ENCODE measurements at places on chromosomes 16 and 17.

DNA sequence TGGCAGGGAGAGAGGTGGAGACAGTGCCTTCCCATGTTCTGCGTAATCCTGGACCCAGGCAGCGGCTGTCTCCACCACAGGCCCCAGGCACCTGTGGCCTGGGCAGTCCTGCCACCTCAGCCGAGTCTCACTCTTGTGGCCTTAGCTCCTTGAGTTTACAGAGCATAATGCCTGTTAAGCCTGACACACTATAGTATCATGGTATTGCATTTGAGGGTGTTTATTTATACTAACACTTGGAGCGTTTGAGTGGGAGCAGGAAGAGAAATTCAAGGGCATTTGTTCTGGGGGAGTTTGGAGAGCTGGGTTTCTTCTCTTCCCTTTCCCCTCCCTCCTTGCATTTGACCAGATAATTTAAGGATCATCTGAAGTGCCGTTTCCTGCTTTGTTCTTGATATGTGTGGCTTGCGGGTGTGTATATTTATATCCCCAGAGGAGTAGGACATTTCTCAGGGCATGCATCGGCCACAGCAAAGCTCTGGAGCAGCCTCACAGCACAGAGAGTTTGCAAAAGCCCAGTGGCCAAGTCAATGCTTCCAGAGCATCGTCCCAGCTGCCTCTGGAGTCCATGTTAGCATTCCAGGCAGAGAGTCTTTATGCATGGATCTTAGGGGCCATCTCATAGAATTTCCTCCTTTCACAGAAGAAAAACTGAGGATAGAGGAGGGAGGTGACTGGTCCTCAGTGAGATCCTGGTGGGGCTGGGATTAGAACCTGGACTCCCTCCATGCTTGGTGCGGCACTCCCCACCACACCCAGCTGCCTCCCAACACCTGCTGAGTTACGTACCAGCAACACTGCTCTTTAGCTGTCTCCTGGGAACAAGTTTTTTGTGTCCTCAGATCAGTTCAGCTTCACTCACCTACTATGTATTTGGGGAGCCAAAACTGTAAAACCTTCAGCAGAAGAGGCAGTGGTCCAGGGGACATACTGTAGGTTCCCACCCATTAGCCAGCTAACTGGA is 222.8 kb downstream of the CCDC182 start:
- no peak for DNase-seq

DNA sequence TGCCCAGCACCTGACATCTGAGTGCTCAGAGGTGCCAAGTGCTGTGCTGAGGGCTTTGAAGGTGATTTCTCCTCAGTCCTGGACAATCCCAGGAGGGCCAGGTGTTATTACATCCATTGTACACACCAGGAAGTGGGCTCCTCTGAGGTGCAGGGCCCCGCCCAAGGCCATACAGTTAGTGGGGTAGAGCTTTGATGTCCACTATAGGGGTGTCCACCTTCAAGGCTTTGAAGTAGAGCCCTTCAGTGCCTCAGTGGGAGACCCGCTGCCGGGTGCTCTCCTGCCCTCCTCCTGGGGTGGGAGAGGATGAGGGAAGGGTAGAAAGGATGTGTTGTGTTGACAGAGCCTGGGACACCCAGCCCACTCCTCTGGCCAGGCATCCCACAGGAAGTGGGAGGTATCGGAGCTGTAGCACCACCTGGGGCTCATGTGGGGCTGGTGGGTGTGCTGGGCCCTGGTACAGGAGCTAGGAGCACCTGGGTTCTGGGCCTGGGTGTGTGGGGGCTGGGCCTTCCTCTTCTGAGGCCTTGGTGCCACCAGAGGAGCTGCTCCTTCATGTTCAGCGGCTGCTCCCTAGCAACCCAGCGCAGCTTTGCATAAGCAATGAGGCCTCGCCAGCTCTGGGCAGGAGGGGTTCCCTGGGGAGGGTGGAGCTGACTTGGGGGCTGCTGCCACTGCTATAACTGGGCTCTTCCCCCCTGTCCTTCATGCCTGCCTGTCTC is 7.4 kb downstream of the LASP1 start:
- no peak for DNase-seq

DNA sequence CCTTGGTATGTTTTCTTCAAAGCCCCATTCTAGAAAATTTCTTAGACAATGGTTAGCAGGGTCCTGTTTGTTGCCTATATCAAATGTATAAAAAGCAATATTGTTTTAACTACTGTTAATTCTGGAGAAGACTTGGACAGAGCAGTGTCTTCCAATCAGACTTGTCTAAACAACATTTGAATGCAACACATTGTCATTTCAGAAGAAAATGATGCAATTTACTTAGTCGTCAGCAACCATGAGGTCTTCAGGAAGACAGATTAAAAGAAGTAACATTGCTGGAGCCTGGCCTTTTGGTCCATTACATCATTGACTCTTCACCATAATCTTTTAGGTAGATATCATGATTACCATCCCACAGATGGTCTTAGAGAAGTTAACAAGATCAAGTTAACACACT is 94.5 kb downstream of the ANKFN1 start:
- no peak for DNase-seq

DNA sequence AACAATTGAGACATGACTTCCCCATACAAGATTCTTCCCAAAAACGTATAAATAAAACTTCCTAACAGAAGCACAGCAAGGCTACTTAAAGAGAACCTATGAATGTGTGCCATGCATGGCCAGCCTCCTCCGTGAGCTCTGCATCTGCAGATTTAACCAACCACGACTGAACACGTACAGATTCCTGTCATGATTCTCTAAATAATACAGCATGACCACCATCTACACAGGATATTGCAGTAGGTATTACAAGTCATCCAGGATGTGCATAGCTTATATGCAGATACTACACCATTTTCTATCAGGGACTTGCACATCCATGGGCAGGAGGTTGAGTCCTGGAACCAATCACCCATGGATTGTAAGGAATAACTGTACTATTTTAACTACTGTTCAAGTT is 1.4 kb upstream of the QRICH2 start:
- no peak for DNase-seq

DNA sequence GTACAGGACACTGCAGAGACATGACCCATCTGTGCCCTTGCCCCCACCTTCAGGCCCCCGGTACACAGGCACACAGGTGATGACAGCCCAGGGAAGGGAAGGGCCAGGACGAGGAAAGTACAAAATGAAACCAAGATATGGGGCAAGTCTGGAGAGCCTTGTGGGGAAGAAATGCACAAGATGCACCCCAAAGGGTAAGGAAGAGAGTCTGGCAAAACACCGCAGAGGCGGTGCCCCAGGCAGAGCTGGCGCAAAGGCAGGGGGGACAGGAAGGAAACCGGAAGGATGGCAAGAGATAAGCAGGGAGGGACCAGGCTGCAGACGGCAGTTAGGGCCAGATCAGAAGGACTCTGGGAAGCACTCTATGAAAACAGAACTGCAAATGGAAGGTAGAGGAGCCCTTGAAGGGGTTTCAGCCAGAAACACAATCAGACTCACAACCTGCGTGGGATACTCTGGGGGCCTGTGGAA is 81.4 kb downstream of the SLC39A11 start:
- DNase-seq = no peak

DNA sequence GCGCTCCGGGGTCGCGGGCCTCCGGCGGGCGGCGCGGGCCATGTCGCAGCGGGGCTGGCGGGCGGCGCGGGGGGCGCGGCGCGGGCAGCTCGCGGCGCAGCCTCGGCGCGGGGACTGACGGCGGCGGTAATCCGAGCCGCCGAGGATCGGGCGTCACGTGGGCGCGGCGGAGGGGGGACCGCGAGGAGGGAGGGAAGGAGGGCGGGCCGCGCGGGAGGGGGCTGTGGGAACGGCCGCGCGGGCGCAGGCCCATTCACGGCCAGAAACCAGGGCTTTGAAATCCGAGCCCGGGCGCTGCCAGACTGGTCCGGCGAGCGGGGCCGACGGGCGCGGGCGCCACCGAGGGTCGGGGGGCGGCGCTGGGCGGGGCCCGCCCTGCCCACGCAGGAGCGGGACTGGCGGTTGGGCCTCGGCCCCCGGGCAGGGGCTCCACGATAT is at the start of gene MTSS2:
Gene MTSS2 (minus strand): TSS at position 116 of the 438 bp plus-strand sequence. CDS start 262 bp downstream, outside the sequence.
- DNase-seq = peak; percentile 91

DNA sequence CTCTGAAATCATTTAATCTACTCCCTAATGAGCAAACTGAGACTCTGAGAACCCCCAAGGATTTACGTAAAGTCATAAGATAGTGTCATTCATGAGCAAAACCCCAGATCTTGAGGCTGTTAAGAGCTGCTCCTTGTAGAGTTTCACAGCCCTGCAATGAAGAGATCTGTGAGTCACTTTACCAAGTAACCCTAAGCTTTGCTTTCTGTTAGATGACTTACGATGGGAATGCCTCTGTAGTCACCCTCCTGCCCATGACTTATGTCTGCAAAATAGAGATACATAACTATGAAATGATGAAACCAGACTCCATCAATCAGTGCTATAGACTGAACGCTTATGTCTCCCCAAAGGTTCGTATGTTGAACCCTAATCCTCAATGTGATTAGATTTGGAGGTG is 117.7 kb downstream of the HS3ST3A1 start:
- DNase-seq = no peak

GRCh38 chr16:28496844-28497243 is 2.4 kb downstream of the APOBR start:
- no peak for DNase-seq

- no peak for DNase-seq
Measured at GRCh38 chr17:38606646-38607611, 1.2 kb upstream of the SRCIN1 start.

DNA sequence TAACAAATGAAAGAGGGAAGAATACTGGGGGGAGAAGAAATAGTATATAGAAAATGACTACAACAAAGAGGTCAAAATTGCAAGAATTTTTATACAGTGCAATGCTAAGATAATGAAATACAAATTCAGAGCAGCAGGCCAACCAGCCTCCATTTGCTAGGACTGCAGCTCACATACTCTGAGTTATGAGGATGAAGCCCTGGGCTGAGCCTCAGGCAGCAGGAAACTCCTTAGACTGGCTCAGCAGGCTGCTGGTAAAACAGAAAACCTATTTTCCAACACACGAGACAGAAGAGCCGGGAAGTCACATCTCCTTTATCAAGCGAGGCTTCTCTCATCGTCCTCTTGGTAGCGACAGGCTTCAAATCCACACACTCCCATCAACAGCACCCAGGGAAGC is 296.5 kb downstream of the SLC39A11 start:
- no peak for DNase-seq

- DNase-seq = no peak
Measured at GRCh38 chr17:77944390-77945222, 13.9 kb upstream of the TNRC6C start.

GRCh38 chr17:19313746-19314651 is 48.5 kb downstream of the B9D1 start:
- no peak for DNase-seq

DNA sequence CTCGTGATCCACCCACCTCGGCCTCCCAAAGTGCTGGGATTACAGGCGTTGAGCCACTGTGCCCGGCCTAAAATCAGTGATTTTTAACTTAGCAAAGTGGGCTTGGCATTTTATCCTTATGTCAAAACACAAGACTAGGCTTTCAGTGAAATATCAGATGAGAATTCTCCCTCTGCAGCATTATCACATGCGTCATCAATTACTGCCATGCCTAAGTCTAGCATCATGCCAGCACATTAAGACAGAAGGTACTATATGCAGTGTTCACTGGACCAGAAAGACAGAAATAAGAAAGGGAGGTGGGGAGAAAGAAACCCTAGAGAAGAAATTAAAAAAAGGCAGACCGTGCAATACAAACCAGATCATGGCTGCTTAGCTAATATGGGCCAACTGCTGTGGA is 29.8 kb downstream of the GPATCH8 start:
- no peak for DNase-seq

GRCh38 chr17:81365148-81365600 is 30.1 kb upstream of the BAHCC1 start:
- no peak for DNase-seq

DNA sequence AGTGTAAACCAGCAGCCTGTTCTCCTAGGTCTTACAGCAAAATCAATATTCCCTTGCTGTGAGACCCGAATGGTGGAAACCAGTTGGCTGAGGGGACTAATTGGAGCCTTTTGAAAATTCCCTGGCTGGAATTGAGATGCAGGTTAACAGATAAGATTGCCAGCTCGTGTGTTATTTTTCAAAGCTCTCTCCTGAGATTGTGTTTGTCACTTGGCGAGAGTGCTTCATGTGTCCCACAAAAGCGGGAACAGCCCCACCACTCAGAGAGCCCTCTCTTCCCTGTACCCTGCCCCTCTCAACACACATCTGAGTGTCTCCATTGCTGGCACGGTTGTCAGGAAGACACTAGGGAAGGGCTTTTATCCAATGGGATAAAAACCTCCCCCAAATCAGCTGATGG is 356.1 kb downstream of the CPPED1 start:
- DNase-seq = no peak

- DNase-seq = no peak
Measured at GRCh38 chr16:73083271-73083670, 35.3 kb upstream of the ZFHX3 start.

GRCh38 chr17:82648742-82649331 is 593 bp upstream of the WDR45B start:
- DNase-seq = no peak

GRCh38 chr17:56173026-56173425 is 19.8 kb downstream of the ANKFN1 start:
- no peak for DNase-seq

- no peak for DNase-seq
Measured at GRCh38 chr16:67663151-67663876, 2.6 kb downstream of the PARD6A start.

- no peak for DNase-seq
Measured at GRCh38 chr16:50068550-50068949, 2.8 kb downstream of the HEATR3 start.

DNA sequence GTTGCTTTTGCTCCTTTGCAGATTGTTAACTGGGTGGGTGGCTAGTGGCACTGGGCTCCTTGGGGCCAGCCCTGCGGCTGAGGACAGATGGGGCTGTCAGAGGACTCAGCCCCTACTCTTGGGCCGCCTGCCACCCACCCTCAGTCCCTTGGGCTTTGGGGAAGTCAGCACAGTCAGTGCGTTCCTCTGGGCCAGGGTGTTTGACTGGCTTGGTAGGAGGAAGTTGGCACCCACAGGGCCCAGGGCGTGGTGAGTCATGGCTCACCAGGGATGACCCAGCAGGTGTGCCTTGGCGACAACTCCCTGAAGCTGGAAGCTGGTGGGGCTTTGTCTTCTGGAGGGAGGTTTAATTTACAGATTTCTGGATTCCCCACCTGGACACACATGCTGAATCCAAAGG is 32.4 kb downstream of the HAPSTR1 start:
- DNase-seq = no peak

DNA sequence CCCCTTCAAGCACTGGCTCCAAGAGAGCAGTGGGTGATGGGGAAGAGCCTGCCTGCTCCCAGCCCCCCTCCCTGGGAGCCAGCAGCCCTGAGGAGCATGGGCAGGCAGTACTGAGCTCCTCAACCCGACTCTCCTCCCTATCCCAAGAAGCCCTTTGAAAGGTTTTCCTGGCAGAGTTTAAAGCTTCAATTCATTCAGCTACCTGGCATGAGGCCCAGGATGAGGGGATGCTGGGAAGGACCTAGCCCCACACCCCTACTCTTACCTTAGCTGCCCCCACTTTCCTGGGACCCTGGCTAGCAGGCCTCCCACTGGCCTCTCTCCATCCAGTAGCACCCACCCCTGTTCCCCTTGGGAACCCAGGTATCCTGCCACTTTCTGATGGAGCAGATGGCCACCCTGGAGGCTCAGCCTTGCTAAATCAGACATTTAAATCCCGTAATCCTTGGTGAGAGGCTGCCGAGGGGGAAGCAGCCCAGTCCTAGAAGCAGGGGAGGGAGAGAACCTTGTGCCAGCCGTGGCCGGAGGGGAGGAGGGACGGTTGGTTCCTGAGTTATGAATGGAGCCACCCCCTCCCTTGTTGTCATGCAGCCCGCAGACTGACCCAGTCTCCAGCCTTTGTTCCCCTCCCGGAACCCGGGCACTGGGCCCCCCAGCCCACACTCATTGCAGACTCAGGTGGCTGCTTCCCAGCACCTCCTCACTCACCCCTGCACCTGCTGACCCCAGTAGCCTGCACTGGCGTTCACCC is 17.1 kb downstream of the ATP1B2 start:
- no peak for DNase-seq
